Upper lobe of right lung (tissue), 1 donor: ENCODE measurements at places on chromosomes 6 and 20.

GRCh38 chr6:157906537-157907061 lies 75.1 kb upstream of the SYNJ2 start:
- DNase-seq: no peak

- no peak for DNase-seq
Observed at GRCh38 chr6:112252571-112253497, 1.5 kb downstream of the LAMA4 start.

DNA sequence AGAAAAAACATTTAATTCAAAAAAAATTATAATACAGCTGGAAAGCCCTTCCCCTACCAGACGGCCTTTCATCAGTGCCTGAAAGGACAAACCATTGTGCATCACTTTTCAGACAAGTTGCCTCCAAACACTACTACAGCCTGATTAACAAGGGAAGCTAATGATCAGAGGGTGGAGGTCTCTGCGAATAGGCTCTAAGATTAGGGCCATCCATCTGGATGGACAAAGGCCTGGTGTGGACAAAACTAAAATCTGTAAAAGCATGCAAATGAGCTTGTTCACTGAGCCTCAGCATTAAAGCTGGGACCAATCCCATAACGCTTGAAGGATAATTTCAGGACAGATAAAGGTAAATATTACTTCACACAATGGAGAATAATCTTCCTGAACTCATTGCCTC lies 228.7 kb upstream of the PLN start:
- DNase-seq: no peak

DNA sequence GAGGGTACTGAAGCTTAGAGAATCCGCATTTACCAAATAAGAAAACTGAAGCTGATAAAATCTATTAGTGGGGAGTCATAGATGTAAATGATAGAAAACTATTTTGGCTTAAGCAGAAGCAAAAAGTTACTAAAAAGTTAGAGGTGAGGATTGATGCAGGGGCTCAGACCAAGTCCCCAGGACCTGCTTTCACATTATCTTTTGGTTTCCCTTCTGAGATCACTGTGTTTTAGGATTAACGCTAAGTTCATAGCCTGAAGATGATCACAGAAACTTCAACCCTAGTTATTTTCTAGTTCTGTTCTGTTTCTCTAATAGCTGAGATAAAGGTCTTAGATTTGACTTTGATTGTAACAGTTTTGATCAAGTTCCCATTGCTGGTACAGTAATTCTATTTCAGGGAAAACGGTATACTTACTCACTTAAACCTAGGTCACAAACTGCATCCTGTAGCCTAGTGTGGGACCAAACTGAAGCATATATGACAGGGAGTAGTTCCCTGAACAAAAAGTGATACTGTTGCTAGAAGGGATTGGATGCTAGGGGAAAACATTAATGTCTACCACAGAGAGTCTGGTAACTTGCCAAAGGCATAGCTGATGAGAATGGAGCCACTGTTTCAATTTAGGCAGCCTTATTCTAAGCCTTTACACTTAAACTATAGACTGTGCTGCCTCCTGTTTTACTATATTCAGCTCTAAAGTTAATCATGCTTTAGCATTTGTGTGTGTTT lies 13.1 kb downstream of the CYB5R4 start:
- no peak for DNase-seq

DNA sequence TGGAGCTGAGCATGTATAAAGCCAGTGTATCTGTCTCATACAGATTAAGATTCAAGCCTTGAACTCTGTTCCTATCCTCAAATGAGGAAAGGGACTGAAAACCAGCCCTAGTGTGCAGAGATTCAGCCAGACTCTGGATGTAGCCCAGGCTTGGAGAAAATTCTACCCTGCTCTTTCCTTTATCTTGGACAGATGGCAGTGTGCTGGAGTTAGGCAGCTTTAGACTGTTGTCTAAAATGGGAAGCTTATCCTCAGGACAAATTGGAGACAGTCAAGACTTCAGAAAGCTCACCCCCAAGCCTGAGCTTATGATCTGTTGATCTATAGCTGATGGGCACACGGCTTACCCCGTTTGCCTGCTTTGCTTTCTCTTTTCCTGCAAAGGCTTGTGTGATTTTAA lies 1057.6 kb downstream of the KIF16B start:
- DNase-seq: no peak

DNA sequence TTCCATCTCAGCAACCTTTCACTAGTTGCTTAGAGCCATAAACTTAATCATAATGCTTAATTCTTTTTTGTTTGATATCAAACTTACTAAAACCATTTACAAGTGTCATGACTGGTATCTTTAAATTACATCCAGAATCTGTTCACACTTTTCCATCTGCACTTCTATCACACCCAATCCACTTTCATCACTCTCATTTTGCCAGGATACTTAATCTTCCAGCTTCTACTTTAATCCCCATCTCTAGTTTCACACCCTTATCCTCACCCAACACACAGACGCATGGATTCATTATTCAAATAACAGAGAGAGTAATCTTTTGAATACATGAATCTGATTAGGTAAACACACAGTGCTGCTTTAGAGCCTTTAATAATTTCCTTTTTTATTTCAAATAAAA lies 828.4 kb downstream of the HACE1 start:
- DNase-seq: no peak

DNA sequence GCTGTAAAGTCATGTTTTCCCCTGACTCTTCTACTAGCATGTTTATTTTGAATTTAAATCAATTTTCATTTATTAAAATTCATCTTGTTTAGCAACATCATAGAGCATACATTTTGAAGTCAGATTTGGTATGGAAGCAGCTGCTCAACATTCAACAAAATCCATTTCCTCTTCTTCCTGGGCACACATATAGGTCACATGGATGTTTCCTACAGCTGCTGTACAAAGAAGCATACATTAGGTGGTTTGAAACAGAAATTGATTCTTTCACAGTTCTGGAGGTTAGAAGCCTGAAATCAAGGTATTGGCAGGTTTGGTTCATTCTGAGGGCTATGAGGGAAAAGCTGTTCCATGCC lies 495.2 kb downstream of the RFPL4B start:
- DNase-seq: no peak

DNA sequence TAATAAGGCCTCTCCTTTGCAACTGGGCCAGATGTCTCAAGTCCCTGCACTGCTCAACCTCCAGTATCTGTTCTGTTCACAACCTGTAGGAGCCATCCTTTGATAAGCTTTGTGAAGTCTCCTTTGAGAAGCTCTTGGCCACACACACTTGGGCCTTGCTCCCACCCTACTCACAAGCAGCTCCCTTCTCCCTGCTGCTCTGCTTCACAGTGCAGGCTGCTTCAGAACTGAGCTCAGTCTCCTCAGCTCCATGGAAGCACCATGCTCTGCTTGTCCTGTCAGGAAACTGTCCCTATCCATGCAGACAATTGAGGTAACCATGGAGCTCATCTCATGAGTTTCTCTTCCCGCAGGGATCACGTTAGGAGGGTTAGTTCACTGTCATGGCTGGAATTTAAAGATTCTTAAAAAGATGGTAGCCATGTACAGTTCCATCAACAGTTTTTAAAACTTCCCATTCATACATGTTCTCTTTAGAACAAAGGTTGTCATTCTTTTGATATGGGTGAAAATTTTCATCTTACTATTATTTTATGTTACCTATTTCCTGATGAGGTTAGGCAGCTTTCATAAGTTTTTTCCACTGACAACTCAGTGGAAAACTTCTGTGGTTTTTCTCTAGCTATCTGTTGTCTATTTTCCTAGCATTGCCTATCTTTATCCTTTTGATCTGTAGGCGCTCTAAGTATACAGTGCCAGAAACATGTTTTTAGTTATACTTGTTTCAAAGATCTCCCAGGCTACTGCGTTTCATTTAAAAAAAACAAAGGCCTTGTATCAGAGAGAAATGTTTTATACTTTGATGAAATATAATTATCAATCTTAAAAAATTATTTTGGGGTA lies 62.6 kb downstream of the AK9 start:
- DNase-seq: no peak

DNA sequence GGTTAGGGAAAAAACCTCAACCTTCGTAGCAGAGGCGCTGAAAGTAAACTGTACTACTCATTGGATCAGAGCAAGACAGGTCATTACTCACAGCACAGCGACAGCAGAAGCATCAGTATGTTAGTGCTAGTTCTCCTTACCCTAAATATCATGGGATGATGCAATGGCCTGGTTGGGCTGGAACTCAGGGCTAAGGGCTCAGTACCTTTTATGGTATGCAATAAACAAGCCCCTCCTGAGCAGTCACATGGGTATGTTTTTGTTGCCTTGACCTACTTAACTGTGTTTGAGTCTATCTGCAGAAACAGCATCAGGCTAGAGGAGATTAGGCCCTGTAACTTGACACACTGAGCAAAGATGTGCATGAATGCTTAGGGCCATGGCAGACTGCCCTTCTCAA lies 369.4 kb upstream of the IMPG1 start:
- DNase-seq: no peak

DNA sequence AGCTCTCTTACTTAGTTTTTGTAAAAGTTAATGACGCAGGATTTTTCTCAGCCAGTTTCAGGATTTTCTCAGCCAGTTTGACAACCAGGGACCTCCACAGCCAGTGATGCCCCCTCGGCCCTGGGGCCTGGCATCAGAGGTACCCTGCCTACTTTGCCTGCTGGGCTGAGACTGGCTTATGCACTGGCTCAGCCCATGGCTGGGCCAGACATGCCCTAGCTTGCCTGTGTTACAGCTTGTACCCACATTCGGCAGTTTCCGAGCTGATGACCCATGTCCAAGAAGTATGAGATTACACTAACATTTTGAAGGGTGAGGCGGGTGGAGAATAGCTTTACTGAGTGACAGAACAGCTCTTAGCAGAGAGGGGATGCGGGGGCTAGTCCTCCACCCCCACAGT lies 406.1 kb upstream of the HSF2 start:
- DNase-seq: no peak

DNA sequence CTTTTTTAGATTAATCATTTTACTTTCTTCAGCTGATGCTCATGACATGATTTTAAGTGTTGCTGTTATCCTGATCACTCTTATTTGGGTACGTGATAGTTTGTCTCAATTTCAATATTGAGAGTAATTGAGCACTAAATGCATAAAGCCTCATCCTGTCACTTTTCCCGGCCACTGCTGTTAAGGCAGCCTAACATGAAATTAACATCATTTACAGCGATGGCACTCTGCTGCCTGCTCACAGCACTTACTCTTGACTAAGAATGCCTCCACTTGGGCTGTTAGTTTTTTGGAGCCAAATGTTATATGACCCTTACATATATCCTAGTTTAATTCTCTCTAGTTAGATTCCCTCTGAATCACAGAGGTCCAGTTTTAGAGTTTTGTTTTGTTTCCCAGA lies 107.3 kb downstream of the SLX4IP start:
- DNase-seq: no peak

DNA sequence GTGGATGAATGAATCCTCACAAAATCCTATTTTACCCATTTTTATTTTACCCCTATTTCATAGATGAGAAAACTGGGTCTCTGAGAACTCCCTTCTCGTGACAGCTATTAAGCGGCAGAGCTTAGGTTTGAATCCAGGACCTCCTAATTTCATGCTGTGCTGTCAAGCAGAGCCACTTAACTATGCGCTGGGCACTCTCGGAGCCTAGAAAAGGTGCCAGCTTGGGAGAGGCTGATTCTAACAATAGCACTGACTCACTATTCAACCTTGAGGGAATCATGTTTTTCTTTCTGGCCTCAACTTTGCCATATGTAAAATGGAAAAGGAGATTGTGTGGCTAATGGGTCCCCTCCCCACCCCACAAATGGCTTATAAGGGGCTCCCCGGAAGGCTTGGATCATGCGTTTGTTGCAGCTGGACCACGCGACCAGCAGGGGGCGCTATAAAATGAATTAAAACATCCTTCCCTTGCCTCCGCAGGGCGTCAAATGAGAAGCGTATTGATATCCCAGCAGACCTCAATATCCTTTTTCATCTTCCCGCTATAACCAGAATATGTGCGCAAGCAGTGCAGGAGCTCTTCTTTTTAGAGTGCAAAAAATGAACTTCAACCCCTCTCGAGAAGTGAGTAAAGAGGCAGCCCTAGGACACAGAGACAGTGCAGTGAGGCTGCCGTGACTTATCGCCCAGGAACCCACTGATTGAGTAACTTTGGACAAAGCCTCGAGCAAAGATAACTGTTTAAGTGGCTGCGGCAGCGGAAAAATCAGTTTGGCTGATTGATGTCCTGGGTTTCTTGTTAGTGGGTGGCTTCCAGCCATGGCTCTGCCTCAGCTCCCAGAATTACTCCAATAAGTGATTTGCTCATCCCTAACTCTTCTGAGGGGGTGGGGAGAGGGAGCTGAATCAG lies 12.8 kb upstream of the PDYN start:
- DNase-seq: no peak

GRCh38 chr6:86017236-86017635 lies 374.6 kb upstream of the SYNCRIP start:
- DNase-seq: no peak
